ENCODE measurements at places on chromosomes 13 and 19. TPM values are rescaled to one million over a fixed set of nuclear protein-coding genes. Genes with fewer than 3 reads are reported as not detected.

POLR1D gene
- total RNA-seq, result 92.1 TPM

DNA sequence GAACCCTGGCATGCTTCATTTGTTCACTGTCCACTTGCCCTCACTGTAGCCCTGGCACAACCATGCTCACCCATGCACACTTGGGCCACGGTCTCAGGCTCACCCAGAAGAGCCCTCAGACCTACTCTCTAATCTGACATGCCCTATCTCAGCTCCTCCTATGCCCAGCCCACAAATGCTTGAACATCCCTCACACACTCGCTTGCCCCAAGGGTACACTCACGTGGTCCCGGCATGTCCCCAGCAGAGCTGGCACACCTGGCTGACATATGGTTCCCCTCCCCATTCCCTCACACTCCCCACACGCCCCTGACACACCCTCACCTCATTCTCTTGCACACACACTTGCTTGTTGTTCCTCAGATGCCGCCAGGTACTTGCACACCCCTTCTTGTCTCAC, 55.7 kb downstream of the MAP4K1 start:
- no peaks in the 10 kb centered on the region for H3K27me3 ChIP-seq
- DNase-seq, result no peak
- no peak overlapping the region for H3K4me3 ChIP-seq
- no peaks in the 10 kb centered on the region for H3K36me3 ChIP-seq
- H3K27ac ChIP-seq, result no peak overlapping the region

DNA sequence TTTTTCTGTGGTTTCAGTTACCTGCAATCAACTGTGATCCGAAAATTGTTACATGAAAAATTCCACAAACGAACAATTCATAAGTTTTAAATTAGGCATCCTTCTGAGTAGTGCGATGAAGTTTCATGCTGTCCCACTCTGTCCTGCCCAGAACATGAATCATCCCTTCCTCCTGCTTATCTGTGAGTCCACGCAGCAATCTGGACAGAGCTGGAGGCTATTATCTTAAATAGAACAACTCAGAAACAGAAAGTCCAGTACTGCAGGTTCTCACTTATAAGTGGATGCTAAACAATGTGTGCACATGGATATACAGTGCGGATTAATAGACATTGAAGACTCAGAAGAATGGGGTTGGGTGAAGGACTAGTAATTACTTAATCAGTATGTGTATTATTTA, 583.7 kb upstream of the SPRY2 start:
- H3K27me3 ChIP-seq, result no peaks in the 10 kb centered on the region
- H3K4me3 ChIP-seq, result no peak overlapping the region
- H3K36me3 ChIP-seq, result no peaks in the 10 kb centered on the region
- no peak for DNase-seq
- no peaks in the 10 kb centered on the region for H3K4me1 ChIP-seq

GRCh38 chr13:39811051-39811450, 155.6 kb downstream of the COG6 start:
- H3K27me3 ChIP-seq, result no peaks in the 10 kb centered on the region
- no peaks in the 10 kb centered on the region for H3K36me3 ChIP-seq
- no peaks in the 10 kb centered on the region for H3K4me1 ChIP-seq
